ENCODE measurements at places on chromosomes 16 and 17.
A peak's percentile ranks its signal among the peaks of the same experiment; 100 is the strongest.

DNA sequence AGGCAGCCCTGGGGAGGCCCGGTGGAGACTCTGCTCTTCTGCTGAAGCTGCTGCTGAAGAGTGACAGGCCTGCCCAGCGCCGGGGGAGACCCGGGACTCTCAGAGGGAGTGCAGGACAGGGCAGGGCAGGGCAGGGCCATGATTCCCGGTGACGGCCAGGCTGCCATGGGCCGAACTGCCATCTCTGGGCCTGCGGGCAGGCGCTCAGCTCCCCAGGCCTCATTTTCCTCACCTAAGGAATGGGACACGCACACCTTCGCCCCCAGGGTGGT is 22.6 kb upstream of the SSTR5 start:
- no peak for DNase-seq

GRCh38 chr16:2031081-2031577 is 4.4 kb downstream of the NHERF2 start:
- no peak for DNase-seq

DNA sequence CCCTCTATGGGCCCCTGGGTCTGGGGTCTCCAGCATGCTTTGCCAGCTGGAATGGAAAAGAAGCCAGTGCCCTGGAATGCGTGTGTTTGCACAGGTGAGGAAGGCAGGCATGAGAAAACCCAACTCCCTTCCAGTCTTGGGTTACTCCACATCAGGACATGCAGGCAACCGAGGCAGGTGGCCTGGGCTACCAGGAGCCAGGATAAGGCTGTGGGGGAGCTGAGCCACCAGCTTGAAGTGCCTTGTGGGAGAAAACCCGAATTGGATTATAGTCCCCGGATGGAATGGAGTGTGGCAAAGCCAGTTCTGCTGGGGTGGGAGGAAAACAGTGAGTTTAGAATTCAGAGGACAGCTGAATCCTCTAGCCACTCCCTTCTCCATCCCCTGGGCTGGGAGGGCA is 7.2 kb downstream of the SRCIN1 start:
- no peak for DNase-seq

GRCh38 chr17:1617620-1618174 is 10.9 kb downstream of the SLC43A2 start:
- DNase-seq: no peak

- peak; percentile 65 for DNase-seq
Observed at GRCh38 chr16:58306327-58306726, 11.5 kb upstream of the PRSS54 start.

Measured in activated CD8-positive, alpha-beta memory T cell treated with anti-CD3 and anti-CD28 coated beads, Interleukin-2, amount 10 ng/mL, durations not matched to agents 7 days and 5 days (primary cell).